ENCODE measurements at places on chromosomes 2 and 18.

GRCh38 chr2:98293030-98293429 lies 53.2 kb upstream of the CNGA3 start:
- DNase-seq: no peak

DNA sequence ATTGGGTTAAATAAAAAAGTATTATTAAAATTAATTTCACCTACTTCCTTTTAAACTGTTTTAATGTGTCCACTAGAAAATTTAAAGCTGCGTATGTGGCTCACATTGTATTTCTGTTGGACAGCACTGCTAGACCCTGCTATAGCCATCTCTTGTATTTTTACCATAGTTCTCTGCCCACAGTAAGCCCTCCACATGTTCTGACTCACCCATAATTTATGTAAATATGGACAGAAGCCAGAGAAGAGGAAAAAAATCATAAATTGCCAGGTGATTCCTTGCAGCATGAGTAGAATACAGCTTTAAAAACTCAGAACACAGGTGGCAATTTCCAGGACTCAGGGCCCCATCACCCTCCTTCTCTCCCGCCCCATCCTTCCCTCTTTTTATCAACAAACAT lies 142.4 kb upstream of the MEX3C start:
- DNase-seq: peak; percentile 27

DNA sequence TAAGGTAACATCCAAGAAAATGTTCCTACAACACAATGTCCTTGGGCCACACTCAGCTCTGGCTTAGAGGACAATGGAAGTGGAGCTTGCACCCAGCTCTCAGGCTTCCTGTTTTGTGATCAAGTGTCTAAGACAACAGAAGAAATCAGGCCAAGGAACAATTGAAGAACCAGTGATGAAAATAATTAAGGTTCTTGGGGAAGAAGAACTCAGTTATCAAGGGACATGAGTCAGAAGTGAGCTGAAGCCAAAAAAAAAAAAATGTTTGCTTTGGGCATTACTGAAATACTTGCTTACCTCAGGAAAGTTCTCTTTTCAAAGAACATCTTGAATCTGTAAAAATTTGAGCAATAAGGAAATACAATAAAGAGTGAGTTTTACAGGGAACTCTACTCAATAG lies 299.0 kb downstream of the FBXO15 start:
- DNase-seq: peak; percentile 87

- DNase-seq: no peak
These were observed 182.2 kb upstream of the ZFP36L2 start for GRCh38 chr2:43408407-43409160.

- no peak for DNase-seq
These were observed 76.1 kb downstream of the KCNF1 start for GRCh38 chr2:10987861-10988260.

DNA sequence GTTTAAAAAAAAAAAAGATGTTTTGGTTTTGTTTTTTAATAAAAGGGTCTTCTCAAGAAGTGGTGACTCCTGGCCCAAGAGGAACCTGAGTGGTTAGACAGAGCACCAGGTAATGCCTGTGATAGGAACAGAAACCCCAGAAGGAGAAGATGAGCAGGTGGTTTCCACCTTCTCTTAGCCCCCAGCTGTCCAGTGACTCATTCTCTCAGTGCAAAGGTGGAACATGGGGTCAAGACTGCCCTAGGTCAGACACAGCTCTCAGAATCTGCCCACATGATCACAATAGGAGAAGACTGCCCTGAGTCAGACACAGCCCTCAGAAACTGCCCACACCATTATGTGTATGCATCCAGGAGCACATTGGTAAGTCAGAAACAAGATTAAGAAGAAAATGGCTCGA lies 61.8 kb downstream of the TBC1D8 start:
- DNase-seq: no peak

GRCh38 chr2:45734952-45735351 lies 83.5 kb downstream of the PRKCE start:
- no peak for DNase-seq

DNA sequence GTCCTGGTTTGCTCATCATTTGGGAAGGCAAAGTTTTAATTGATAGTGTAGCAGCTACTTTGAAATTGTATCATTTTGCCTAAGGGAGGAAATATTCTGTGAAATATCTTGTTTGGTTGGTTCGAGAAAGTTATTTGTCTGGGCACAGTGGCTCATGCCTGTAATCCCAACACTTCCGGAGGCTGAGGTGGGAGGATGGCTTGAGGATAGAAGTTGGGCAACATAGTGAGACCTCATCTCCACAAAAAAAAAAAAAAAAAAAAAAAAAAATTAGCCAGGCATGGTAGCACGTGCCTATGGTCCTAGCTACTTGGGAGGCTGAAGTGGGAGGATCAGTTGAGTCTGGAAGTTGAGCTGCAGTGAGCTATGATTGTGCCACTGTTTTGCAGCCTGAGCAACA lies 3.1 kb upstream of the ADGRF3 start:
- no peak for DNase-seq

- no peak for DNase-seq
These were observed 1.7 kb downstream of the TBC1D8 start for GRCh38 chr2:101149241-101150192.

DNA sequence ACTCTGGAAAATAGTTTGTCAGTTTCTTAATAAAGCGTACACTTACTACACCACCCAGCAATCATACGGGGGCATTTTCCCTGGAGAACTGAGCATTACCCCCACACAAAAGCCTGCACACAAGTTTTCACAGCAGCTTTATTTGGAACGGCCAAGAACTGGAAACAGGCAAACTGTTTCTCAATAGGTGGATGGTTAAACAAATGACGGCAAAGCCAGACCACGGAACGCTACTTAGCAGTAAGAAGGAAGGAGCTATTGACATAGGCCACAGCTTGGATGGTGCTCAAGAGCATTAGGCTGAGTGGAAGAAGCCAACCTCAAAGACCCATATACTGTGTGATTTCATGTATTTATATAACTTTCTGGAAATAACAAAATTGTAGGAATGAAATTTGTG lies 9.0 kb downstream of the MALL start:
- peak; percentile 76 for DNase-seq

GRCh38 chr18:74196220-74197119 lies 48.1 kb downstream of the TIMM21 start:
- DNase-seq: peak; percentile 51

DNA sequence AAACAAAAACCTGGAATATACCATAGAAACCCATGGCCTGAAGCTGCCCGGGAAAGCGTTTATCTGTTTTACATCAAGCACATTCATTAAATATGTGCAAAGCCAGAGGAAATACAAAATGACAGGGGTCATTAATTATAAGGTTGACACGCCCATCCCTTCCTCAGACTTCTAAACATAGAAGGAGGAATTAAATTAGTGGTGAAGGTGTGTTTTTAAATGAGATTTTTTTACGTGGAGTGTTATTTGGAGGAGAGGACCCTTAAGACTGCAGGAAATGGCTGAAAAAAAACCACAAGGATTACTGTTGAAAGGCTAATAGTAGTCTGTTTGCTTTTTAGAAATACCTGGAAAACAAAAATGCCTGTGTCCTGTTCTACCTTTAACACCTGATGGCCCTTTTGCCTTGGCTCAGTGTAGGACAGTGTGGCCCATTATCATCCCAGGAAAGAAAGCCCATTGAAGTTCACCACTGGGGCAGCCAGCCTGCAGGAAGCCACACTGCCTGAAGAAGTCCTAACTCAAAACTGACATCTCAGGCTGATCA lies 123.2 kb downstream of the EPHA4 start:
- no peak for DNase-seq

- no peak for DNase-seq
These were observed 9.0 kb downstream of the OBSL1 start for GRCh38 chr2:219562049-219563020.

GRCh38 chr2:81445176-81445575 lies 1140.6 kb upstream of the LRRTM1 start:
- no peak for DNase-seq

GRCh38 chr2:18284331-18284730 lies 276.1 kb downstream of the RDH14 start:
- DNase-seq: no peak

- DNase-seq: no peak
These were observed 46.7 kb downstream of the MARCO start for GRCh38 chr2:118988706-118989105.

GRCh38 chr18:67001052-67001451 lies 397.2 kb upstream of the CDH19 start:
- peak; percentile 5 for DNase-seq

- no peak for DNase-seq
These were observed 73.8 kb downstream of the HDAC4 start for GRCh38 chr2:239326831-239327535.

GRCh38 chr18:10726198-10727068 lies 200.6 kb downstream of the NAPG start:
- DNase-seq: no peak

- DNase-seq: peak; percentile 69
These were observed 49.7 kb upstream of the CDC42EP3 start for GRCh38 chr2:37721201-37721560.

DNA sequence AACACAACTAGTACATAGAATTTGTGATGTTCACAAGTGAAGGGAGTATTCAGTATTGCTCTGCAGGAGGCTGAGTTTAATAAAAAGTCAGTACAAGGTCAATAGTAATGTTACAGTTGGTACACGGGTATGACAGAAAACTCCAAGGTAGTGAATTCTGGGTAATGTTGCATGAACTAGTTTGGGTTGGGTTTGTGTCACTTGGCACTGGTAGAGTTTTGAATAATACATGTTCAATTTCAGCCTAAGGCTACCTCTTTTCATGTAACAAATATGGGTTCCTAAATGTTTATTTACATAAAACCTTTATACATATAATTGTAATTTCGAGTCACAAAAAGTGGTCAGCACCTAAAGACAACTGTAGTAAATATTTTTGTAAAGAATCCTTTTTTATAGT lies 19.4 kb downstream of the CTIF start:
- DNase-seq: no peak

GRCh38 chr18:77101410-77102258 lies 30.9 kb downstream of the MBP start:
- peak; percentile 98 for DNase-seq

- DNase-seq: no peak
These were observed 275.0 kb downstream of the TNS1 start for GRCh38 chr2:217727801-217728200.

GRCh38 chr2:26136451-26136850 lies 36.4 kb upstream of the GAREM2 start:
- DNase-seq: no peak

GRCh38 chr18:456361-457139 lies 44.0 kb downstream of the COLEC12 start:
- peak; percentile 63 for DNase-seq

GRCh38 chr2:201130524-201131186 lies 14.7 kb downstream of the CFLAR start:
- DNase-seq: peak; percentile 88

DNA sequence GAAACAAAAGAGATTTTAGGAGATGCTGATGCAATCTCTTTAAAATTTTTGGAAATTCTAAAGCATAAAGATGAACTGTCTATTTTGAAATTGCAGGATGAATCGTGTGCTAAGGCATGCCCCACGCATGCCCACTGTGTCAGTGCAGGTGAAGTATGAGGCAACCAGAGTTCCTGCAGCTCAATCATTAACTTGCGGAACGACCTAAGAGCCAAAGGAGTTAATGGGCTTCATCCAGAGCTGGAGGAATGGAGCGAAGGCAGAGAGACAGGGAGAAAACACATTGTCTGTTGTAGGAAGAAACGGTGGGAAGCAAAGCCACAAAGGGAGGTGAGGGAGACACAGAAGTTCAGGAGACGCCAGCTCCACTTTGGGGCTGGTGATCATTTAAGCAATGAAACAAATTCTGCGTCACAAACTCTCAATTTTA lies 265.2 kb downstream of the CCDC85A start:
- DNase-seq: peak; percentile 51

GRCh38 chr2:219961947-219962498 lies 334.6 kb downstream of the SLC4A3 start:
- DNase-seq: no peak

GRCh38 chr2:230505162-230505561 lies 89.2 kb downstream of the SP100 start:
- DNase-seq: no peak

- peak; percentile 31 for DNase-seq
These were observed 24.0 kb upstream of the SULT1C3 start for GRCh38 chr2:108215794-108216211.

- DNase-seq: no peak
These were observed 674.8 kb upstream of the ZEB2 start for GRCh38 chr2:145194673-145195072.
